ENCODE measurements at places on chromosomes 4 and X. TPM values are rescaled to one million over a fixed set of nuclear protein-coding genes. Genes with fewer than 3 reads are reported as not detected.

- DNase-seq: no peak
These were observed 51.5 kb upstream of the TBC1D9 start for GRCh38 chr4:140807491-140808252.

- DNase-seq: no peak
These were observed 206.2 kb downstream of the PRDM5 start for GRCh38 chr4:120716346-120716745.

DNA sequence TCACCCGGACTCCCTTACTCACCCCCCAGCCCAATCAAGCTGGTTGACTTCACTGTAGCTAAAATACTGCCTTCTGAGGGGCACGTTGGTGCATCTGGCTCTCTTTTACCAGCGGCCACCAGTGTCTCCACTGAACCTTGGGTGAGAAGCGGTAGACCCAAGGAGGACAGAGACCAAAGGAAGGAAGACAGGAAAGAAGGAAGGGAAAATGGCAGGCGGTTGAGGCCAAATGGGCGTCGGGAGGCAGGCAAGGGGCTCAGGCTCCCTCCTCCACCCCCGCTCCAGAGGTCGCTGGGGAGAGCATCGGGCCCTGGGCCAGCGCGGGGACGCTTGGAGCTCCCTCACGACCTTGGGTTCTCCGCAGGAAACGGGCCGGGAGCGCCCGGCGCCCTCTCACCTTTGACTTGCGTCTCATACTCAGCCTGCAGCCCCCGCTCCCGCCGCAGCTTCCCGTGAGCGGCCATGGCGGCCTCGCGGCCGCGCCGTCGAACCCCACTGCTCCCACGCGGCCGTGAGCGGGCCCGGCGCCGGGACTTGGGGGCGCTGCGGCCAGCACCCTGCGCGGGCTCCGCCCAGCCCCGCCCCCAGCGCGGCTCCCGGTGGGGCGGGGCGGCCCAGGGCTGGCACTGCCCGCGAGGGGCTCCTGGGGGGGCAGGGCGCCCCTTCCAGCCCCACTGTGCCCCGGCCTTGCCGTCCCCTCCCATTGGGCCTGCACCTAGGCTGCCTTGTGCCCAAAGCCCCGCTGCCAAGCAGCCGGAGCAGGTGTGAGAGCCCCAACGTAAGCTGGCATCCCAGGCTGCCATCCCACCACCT, at the start of gene ARHGAP4:
TSS of gene ARHGAP4 (minus strand) at position 526 of the 813 bp plus-strand sequence. CDS start at position 464, 62 bp downstream.
- DNase-seq: no peak

The MAGEA10 gene
- not detected for total RNA-seq

The JCHAIN gene
- 6.9 TPM for total RNA-seq

The DAPP1 gene
- total RNA-seq: 0.74 TPM

DNA sequence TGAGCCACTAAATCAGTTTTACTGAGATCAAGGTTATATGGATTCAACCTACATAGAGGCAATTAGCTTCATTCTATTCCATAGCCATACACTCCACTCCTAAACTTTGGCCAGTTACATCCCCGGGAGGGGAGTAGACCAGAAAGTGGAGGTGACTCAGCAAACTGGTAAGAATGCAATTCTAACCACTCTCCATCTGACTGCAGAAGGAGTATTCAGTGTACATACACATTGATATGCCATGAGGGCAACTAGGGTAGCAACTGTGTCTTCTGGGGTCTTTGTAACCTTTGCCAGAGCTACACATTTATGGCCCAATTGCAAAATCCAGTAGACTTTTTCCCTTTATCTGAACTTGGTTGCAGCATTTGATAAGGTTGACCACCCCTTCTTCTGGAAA, 7.6 kb downstream of the SLC25A43 start:
- DNase-seq: no peak

GRCh38 chrX:148593146-148593545, 92.7 kb downstream of the AFF2 start:
- DNase-seq: no peak

- no peak for DNase-seq
These were observed 129.1 kb upstream of the LDB2 start for GRCh38 chr4:17027495-17027894.

GRCh38 chr4:139076016-139076744, 60.6 kb downstream of the NOCT start:
- DNase-seq: no peak

- no peak for DNase-seq
These were observed 37.3 kb upstream of the IGFBP7 start for GRCh38 chr4:57147335-57148060.

GRCh38 chrX:40459571-40460158, 121.1 kb upstream of the ATP6AP2 start:
- DNase-seq: no peak

GRCh38 chr4:128277856-128278255, 9.8 kb downstream of the PGRMC2 start:
- no peak for DNase-seq

- DNase-seq: no peak
These were observed 94.2 kb upstream of the TEX13D start for GRCh38 chrX:124238268-124238667.

DNA sequence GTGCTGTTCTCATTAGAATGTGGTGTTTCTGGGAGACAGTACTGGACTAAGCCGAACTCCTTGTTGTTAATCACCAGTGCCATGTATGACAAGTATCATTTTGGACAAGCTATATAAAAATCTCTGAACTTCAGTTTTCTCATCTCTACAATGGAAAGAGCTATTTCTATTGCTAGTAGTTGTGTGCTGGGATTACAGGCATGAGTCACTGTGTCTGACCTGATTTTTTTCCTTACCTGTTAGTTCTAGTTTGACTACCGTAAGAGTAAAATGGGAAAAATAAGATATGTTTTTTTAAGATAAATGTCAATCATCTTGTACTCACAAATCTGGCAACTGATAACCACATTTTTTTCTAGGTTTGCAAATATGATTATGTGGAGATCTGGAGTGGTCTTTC, 192.3 kb downstream of the TLL1 start:
- DNase-seq: no peak

- no peak for DNase-seq
These were observed 19.9 kb upstream of the KIAA1210 start for GRCh38 chrX:119147486-119147885.

GRCh38 chr4:16752150-16752549, 146.3 kb downstream of the LDB2 start:
- no peak for DNase-seq

The SLC16A2 gene
- total RNA-seq: 6.1 TPM

The ASB12 gene
- 4.3 TPM for total RNA-seq

DNA sequence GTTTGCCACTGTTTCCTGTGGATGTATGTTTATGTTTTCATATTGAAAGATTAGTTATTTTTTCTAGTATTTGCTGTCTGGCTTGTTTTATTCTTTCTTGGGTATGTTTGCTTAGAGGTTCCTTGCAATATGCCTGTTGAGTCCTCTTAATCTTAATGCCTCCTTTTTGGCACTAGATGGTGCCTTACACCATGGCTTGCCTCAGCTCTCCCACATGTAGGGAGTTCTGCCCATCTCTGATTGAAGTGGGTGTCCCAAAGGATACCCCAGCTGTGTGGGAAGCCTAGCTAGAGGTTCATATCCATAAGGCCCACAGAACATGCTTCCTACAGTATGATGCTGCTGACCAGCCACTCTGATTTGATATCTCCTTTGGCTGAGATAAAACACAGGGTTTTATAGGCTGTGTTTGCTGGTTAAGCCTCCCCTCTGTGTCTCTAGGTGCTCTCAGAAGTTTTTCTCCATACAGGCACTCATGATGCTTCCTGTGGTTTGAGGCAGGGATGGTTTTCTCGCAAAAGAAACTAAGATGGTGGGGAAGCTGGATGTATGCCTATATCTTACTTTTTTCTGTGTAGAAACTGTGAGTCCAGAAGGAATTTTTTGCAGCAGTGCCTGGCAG, 162.4 kb downstream of the ASB9 start:
- DNase-seq: no peak

DNA sequence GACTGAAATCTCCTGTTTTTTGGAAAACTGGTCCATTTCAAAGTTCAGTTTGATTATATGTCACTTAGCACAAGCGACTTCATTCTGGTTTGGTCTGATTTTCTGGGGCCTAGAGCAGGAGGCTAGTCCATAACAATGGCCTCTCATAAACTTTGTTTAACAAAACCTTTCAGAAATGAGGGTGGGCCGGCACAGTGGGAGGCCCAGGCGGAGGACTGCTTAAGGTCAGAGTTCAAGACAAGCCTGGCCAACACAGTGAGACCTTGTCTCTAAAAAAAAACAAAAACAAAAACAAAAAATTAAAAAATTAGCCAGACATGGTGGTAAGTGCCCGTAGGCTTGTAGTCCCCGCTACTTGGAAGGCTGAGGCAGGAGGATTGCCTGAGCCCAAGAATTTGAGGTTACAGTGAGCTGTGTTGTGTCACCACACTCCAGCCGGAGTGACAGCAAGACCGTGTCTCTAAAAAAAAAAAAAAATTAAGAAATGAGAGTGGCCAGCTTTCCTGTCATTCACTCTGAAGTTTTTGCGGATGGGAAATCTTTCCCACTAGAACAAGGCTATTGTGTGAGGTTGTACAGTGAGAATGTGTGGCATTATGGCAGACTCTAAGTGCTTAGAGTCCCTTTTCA, 1.2 kb upstream of the PLAC8 start:
- DNase-seq: no peak

- no peak for DNase-seq
These were observed 1.5 kb downstream of the SLC10A4 start for GRCh38 chr4:48484494-48485168.

The CLDN2 gene
- not detected for total RNA-seq

GRCh38 chr4:74132944-74133343, 25.0 kb upstream of the MTHFD2L start:
- no peak for DNase-seq

GRCh38 chr4:169791527-169792156, 33.9 kb upstream of the HPF1 start:
- DNase-seq: no peak

The SYTL4 gene
- 2.1 TPM for total RNA-seq

The BMPR1B gene
- 3.0 TPM for total RNA-seq

GRCh38 chrX:115021121-115021520, 3.7 kb upstream of the IL13RA2 start:
- DNase-seq: no peak

DNA sequence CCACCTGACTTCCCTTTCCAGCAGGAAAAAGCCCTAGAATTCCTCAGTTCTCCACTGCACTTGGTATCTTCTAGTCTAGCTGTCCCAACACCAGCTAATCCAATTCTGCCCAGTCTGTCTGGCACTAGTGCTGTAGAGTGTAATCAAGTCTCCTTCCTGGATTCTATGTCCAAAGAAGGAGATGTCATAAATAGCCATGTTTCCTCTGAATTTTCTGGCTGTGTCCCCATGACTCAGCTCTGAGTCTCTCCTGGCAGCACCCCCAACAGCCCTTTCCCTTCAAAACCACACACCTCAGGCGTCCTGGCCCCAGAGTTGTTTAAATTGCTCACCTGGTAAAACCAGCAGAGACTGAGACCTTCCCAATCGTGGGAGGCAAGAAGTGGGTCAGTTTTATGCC, 197.2 kb downstream of the GRXCR1 start:
- DNase-seq: no peak

DNA sequence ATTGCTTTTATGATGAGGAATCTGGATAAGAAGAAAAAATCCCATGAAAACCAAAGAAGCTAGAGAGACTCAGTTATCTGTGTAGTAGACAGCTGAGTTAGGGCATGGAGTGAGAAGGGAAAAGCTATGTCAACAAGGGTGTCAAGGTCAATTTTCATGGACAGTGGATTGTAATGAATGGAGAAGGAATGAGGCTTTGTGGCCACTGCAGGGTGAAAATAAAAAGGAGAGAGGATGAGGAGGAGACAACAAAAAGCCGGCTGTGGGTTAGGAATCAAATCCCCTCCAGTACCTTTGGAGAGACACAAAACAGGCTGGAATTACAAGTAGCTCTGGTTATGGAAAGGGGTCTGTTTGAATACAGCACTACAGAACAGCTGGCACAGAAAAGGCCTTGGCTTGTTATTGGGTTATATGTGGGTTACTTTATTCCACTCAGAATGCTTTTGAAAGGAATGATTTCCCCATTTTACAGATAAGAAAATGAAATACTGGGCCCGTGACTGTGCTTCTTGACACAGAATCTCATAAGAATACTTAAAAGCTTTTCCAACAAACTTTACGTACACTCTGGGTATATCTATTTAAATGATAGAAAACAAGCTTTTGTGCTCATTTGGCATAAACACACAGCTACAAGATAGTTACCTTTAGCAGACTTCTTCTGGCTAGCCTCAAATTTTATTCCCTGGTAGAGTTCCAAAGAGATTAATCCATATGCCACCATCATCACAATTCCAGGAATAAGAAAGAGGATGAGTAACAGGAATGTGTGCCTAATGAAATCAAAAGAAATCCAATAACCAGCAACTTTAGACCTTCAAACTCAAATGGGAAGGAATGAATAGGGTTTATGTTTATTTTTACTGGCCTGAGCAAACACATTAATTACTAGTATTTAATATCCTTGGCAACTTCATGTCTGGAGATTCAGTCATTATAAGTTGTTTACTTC, 7.5 kb downstream of the CCKAR start:
- DNase-seq: no peak

- DNase-seq: no peak
These were observed 90.8 kb downstream of the AASDH start for GRCh38 chr4:56296526-56296925.

DNA sequence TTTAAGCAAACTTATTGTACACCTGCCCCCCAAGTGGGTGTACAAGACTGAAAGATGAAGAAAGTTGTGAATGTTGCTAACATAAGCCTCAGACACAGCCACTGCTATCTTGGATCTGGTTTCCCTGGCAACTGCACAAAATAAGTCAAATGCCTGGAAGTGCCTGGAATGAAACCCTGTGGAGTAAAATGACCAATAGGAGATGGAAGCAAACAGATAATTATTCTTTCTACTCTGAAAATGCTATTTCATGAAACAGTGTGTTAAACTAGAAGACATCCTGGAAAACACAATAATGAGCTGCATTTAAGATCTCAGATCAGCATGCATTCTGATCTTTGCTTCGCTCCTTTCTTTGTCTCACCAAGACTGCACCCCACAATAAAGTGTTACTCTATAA, 1016.0 kb downstream of the ARAP2 start:
- no peak for DNase-seq

- DNase-seq: no peak
These were observed 37.7 kb downstream of the SOX3 start for GRCh38 chrX:140467211-140467610.

The WAS gene
- total RNA-seq: 2.3 TPM

DNA sequence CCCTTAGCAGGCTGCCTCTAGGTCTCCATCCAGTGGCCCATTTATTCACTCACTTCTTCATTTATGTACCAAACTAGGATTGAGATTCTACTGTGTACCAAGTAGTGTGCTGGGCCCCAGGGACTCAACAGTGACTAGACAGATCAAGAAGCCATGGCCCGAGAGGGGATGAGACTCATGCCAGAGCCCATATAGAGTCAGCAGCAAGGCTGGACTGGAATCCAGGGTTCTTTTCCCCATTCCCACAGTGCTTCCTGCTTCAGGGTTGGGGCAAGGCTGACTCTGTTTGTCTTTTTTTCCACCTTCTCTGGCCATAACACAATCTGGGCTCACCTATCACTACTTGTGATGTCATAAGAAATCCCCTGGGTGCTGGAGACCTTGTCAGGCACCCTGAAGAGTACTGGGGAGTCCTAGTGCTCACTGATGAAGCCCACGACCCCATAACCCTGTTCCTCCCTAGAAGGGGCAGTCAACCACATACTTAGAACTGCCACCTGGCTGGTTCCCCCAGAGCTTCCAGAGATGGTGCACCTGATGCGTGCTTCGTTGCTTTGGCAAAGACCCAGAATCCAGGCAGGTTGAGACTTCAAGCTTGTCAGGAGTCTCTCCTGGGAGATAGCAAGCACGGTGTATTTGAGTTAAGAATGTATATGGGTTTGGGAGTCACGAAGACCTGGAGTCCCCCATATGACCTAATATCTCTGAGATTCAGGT, 6.2 kb downstream of the RTL5 start:
- no peak for DNase-seq

The PABPC4L gene
- 0.66 TPM for total RNA-seq

Data from left ventricle myocardium inferior (tissue), 1 donor.